Left renal pelvis (tissue), 4 donors: ENCODE measurements at places on chromosomes 2 and 18. TPM values are rescaled to one million over a fixed set of nuclear protein-coding genes. Genes with fewer than 3 reads are reported as not detected.

DNA sequence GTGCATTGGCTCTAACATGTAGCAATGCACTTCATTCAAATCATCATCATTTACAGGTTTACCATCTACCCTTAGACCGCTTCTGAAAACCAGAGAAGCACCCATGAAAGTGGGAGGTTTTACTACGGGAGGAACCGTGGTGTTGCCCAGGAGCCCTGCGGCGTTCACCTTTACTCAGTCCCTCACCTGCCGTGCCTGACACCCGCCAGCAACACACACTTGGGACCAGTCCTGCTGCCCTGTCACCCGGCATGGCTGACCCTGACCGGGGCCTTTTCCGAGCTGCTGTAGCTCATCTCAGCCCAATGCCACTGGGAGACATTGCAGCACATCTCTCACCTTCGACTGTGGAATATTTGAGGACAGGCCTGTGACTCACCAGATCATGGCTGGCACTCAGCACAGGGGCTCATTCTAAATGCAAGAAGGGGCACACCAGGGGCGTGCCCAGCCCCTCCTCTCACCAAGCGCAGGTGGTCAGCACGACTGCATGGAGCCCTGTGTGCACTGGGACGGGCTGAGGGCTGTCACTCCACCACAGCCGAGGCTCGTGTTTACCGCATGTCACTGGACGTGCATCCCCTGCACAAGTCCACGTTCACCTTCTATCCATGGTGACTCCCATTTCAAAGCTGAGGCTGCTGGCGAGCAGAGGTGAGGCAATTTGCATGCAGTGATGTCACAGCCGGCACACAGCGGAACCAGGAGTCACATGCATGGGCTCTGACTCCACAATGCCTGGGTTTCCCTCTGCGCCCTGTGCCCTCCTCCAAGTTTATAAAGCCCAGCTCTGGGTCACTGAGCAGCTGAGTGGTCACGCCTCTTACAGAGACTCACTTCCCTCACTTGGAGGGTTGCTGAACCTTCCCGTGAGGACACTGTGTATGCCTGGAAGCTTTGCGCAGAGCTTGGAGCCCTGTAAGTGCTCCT, 76.7 kb upstream of the SNTG2 start:
- no peak for DNase-seq

DNA sequence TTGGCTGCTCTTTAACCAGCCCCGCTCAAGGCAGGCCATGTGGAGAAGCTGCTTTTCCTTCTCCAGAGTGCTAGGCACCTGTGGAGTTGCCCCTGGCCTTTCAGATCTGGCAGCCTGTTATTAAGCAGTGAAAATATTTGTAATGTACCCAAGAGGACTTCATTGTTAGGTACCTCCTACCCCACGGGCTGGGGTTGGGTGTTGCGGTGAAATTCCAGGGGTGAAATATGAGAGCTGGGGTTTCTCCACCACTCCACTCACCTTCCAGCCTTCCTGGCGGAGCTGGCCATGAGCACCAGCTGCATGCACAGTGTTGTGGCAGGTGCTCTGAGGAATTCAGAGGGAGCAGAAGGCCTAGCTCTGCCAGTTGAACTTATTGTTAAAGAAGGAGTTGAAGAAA, 39.1 kb downstream of the NTSR2 start:
- DNase-seq, result no peak

The SPATS2L gene
- polyA plus RNA-seq, result 126 TPM

GRCh38 chr2:227849906-227850305, 21.5 kb upstream of the DAW1 start:
- no peak for DNase-seq

GRCh38 chr18:21123290-21123926, 11.8 kb upstream of the ROCK1 start:
- DNase-seq, result no peak

The GKN1 gene
- not detected for polyA plus RNA-seq

DNA sequence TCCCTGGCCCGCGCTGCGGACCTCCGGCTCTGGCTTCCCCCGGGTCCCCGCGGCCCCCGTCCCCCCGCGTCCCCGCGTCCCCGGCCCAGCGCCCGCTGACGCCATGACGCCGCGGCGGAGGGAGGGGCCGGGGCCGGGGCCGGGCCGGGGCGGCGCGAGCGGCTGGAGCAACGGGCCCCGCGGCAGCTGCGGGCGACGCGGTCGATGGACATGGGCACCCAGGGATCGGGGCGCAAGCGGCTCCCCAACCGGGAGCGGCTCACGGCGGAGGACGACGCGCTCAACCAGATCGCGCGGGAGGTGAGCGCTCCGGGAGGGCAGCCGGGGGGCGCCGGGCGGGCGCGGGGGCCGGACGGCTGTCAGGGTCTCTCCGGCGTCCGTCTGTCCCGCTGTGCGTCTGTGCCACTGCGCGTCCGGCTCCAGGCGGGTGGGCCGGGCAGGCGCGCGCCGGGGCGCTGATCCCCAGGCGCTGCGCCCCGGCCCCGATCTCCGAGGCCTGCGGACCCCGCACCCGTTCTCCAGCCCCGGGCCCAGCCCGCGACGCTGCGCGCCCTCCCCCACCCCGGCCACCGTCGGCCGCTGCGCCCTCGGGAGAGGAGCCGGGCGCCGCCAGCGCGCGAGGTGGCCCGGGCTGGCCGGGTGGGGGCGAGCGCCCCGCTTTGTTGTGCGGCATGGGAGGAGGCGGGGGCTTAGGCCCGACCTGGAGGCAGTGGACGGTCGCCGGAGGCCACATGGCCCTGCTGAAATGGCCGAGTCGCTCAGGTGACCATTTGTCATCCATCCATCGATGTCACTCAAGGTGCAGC, at the start of gene LRRFIP1:
Gene LRRFIP1, plus strand, starts transcription at position 147 of the 806 bp plus-strand sequence. Its CDS starts 58 bp downstream, at position 205.
- DNase-seq, result no peak

The COL4A4 gene
- polyA plus RNA-seq, result 1.1 TPM

DNA sequence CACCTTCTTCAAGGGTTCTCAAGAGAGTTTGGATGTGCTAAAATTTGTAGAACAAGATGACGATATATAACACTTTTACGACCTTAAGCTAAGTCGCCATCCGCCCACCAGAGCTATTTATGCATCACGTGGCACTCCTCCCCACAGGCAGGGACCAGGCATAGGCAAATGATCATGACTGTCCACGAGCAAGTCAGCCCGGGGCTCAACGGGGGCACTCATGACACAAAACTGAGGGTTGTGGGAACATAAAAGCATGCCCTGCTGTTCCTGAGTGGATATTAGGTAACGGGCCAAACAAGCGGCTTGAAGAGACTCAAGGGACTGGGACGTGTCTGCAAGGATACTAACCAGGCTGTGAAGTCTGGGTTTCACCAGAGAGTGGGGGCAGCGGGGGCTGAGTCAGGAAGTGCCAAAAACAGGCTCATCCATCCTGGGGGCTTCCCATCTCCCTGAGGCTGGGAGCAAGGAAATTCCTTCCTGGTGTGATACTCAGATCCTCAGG, 58.1 kb downstream of the FAM178B start:
- no peak for DNase-seq

The CLEC4F gene
- polyA plus RNA-seq, result not detected

DNA sequence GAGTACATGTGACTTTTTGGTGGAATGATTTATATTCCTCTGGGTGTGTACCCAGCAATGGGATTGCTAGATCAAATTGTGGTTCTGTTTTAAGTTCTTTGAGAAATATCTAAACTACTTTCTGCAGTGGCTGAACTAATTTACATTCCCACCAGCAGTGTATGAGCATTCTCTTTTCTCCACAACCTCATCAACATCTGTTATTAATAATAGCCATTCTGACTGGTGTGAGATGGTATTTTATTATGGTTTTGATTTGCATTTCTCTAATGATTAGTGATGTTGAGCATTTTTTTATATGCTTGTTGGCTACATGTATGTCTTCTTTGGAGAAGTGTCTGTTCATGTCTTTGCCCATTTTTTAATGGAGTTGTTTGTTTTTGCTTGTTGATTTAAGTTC, 267.4 kb upstream of the NT5C1B start:
- DNase-seq, result no peak

The TCF4 gene
- polyA plus RNA-seq, result 68.1 TPM

The RTKN gene
- polyA plus RNA-seq, result 60.4 TPM

DNA sequence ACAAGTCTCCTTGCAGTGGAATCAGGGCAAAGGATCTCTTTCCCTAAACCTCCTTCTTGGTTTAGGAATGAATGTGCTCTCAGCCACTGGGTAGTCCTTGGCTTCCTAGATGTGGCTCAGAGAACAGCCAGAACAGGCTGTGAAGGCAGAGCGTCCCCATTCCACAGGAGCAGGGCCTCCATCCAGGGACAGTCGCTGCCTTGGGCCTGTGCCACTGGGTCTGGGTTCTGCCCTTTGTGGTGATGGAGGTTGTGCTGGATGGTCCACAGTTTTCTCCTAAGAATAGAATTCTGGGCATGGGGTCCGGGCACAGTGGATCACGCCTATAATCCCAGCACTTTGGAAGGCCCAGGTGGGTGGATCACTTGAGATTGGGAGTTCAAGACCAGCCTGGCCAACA, 516.5 kb upstream of the RAB6C start:
- no peak for DNase-seq

- no peak for DNase-seq
Measured at GRCh38 chr2:113224647-113225236, 51.0 kb downstream of the PSD4 start.

- DNase-seq, result no peak
Measured at GRCh38 chr2:108588070-108588668, 53.9 kb downstream of the LIMS1 start.

GRCh38 chr2:121485039-121485438, 45.6 kb upstream of the RNU4ATAC start:
- no peak for DNase-seq

The TPO gene
- 0.17 TPM for polyA plus RNA-seq

The FIGN gene
- polyA plus RNA-seq, result 5.9 TPM

The CEP192 gene
- 37.4 TPM for polyA plus RNA-seq

DNA sequence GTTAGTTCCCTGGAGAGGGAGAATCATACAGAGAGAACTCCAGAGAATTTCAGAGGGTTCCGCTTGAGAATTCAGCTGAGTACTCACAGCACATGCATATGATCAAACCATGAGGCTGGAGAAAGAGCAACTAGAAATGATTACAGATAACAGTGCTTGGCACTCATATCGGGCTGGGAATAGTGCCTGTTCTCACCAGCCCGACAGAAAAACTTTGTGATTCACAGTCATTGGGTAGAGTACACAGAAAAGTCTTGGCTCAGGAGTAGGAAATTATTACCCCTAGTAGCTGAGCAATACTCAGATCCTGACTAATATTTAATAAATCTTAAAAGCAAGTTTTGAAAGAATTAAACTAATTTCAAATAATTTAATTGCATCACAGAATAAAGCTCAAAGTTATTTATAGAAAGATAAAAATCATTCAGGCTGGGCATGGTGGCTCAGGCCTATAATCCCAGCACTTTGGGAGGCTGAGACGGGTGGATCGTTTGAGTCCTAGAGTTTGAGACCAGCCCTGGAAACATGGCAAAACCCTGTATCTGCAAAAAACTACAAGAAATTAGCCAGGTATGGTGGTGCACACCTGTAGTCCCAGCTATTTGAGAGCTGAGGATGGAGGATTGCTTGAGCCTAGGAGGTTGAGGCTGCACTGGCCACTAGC, 6.8 kb downstream of the WDPCP start:
- DNase-seq, result no peak

The FZD7 gene
- 84.9 TPM for polyA plus RNA-seq

The SLC16A14 gene
- 9.4 TPM for polyA plus RNA-seq

The XDH gene
- 0.09 TPM for polyA plus RNA-seq

GRCh38 chr18:425106-425745, 75.3 kb downstream of the COLEC12 start:
- no peak for DNase-seq

GRCh38 chr18:26271917-26272549, 45.8 kb downstream of the TAF4B start:
- DNase-seq, result no peak

The KCMF1 gene
- 57.6 TPM for polyA plus RNA-seq

- DNase-seq, result no peak
Measured at GRCh38 chr2:152432206-152432653, 97.3 kb downstream of the FMNL2 start.

The NT5C1B gene
- 0.86 TPM for polyA plus RNA-seq

The DSG4 gene
- polyA plus RNA-seq, result 0.05 TPM

DNA sequence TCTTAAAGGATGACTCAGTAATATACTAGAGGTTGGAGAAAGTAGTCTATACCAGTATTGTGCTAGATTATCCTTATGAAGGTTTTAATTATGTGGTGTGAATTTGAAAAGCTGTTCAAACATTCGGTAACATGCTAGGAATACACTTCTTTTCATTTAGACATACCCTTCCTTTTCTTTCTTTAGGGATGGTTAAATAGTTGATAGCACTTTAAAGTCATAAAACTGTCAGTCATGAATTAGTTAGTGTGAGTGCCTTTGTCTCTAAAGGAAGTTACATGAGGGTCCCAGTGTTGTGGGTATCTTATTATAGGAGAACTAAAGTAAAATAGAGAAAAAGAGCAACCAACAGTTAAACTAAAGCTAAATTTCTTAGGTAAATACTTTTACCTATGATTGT, 149.3 kb downstream of the CSRNP3 start:
- no peak for DNase-seq

The SLC23A3 gene
- 24.8 TPM for polyA plus RNA-seq

DNA sequence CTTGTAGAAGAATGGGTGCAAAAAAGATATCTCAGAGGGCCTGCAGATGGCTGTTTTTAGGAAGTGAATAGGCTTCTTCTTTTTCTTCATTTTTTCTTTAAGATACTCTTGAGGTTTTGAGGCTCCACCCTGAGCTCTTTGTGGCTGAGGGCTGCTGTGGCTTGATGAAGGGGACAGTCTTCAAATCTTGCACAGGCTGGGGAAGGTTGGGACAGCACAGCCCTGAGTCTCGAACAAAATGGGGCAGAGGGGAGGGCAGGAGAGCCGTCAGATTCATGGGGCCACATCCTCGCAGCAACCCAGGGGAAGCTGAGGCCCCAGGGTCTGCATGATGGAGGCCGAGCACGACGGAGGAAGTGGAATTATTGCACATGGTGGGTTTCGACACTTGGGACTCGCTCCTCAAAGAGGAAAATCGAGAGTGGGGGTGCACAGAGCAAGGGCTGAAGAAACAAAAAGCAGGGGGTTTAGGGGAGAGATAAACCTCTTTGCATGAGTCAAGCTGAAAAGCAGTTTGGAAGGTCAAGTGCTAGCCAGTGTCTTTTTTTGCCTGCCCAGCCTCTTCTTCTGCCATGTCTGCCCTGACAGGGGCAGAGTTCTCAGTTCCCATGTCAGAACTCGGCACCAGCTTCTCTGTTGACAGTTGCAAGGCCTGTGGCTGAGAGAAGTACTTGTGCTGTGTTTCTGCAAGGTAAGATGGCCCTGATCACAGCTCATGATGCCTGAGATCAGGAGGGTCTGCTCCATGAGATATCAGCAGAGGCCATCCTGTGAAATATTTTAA, 19.5 kb downstream of the INPP4A start:
- no peak for DNase-seq

GRCh38 chr18:37588289-37588688, 22.7 kb upstream of the CELF4 start:
- DNase-seq, result no peak

DNA sequence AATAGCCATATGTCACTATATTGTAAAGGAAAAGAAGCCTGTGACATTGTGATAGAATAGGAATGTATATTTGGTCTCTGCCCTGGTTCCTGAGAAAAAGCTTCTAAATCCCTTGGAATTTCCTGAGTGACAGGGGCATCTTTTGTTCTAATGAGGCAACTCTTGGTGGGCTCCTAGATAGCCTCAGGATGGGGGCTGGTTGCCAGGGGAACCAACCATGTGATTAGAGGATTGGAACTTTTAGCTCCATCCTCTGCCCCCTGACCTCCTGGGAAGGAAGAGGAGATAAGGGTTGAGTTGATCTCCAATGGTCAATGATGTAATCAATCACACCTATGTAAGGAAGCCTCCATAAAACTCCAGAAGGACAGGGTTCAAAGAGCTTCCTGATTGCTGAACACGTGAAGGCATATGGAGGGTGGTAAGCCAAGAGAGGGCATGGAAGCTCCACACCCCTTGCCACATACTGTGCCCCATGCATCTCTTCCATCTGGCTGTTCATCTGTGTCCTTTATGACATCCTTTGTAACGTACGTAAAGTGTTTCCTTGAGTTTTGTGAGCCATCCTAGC, 2.9 kb upstream of the ME2 start:
- DNase-seq, result no peak

The SMIM21 gene
- not detected for polyA plus RNA-seq
